Neural progenitor cell (in vitro differentiated cells): ENCODE measurements at places on chromosomes 7 and 10. TPM values are rescaled to one million over a fixed set of nuclear protein-coding genes. Genes with fewer than 3 reads are reported as not detected.
A peak's percentile ranks its signal among the peaks of the same experiment; 100 is the strongest.

The LIPF gene
- total RNA-seq, result not detected in 2 replicates

The MYH16 gene
- not detected in 2 replicates for total RNA-seq

The ANKRD22 gene
- not detected in 2 replicates for total RNA-seq

GRCh38 chr10:105855791-105856190 is 1214.7 kb downstream of the SORCS3 start:
- H3K36me3 ChIP-seq, result no peaks in the 10 kb centered on the region
- H3K4me3 ChIP-seq, result no peak overlapping the region
- H3K4me1 ChIP-seq, result peaks cover 10% of the 10 kb centered on the region
- DNase-seq, result no peak
- H3K27me3 ChIP-seq, result no peaks in the 10 kb centered on the region
- H3K27ac ChIP-seq, result no peak overlapping the region

GRCh38 chr10:78375854-78376785 is 342.5 kb downstream of the RPS24 start:
- no peak overlapping the region for H3K4me3 ChIP-seq
- no peak overlapping the region for H3K27ac ChIP-seq
- H3K36me3 ChIP-seq, result no peaks in the 10 kb centered on the region
- H3K27me3 ChIP-seq, result no peaks in the 10 kb centered on the region
- peaks cover 19% of the 10 kb centered on the region for H3K4me1 ChIP-seq
- DNase-seq, result peak; percentile 51

GRCh38 chr10:12332572-12333379 is 16.6 kb upstream of the CAMK1D start:
- H3K27me3 ChIP-seq, result no peaks in the 10 kb centered on the region
- H3K27ac ChIP-seq, result no peak overlapping the region
- no peaks in the 10 kb centered on the region for H3K36me3 ChIP-seq

GRCh38 chr7:66682350-66683093 is 53.8 kb downstream of the KCTD7 start:
- DNase-seq, result peak; percentile 73
- peaks cover 8% of the 10 kb centered on the region for H3K4me1 ChIP-seq
- H3K27me3 ChIP-seq, result peaks cover 5% of the 10 kb centered on the region

GRCh38 chr10:60434418-60435046 is 44.9 kb upstream of the ANK3 start:
- H3K27ac ChIP-seq, result no peak overlapping the region
- H3K4me3 ChIP-seq, result no peak overlapping the region
- H3K27me3 ChIP-seq, result no peaks in the 10 kb centered on the region

- H3K4me3 ChIP-seq, result no peak overlapping the region
- H3K27me3 ChIP-seq, result no peaks in the 10 kb centered on the region
- no peak for DNase-seq
- H3K27ac ChIP-seq, result no peak overlapping the region
Observed at GRCh38 chr7:54799792-54800191, 40.8 kb upstream of the SEC61G start.
